Smooth muscle cell of the coronary artery (primary cell): ENCODE measurements at places on chromosomes 16 and 17. TPM values are rescaled to one million over a fixed set of nuclear protein-coding genes. Genes with fewer than 3 reads are reported as not detected.

The UNK gene
- total RNA-seq: 9.6 and 10.4 TPM in 2 replicates

The BCL7C gene
- 16.7 and 35.9 TPM in 2 replicates for total RNA-seq

The COA3 gene
- 61.5 and 63.4 TPM in 2 replicates for total RNA-seq

The DHRS7C gene
- total RNA-seq: not detected in 2 replicates

The ITGAD gene
- not detected in 2 replicates for total RNA-seq

The KCTD19 gene
- total RNA-seq: not detected in 2 replicates

The AKAP1 gene
- total RNA-seq: 11.5 and 21.5 TPM in 2 replicates

The LGALS9 gene
- total RNA-seq: 1.5 and 3.0 TPM in 2 replicates

The FNDC8 gene
- not detected in 2 replicates for total RNA-seq

The RAMP2 gene
- 0.30 TPM in 1 of 2 replicates, not detected in the other for total RNA-seq

The SKAP1 gene
- not detected in 2 replicates for total RNA-seq

The APOH gene
- not detected in 2 replicates for total RNA-seq

The TBC1D3C gene
- not detected in 2 replicates for total RNA-seq

The IL34 gene
- 5.2 and 8.4 TPM in 2 replicates for total RNA-seq

The TEX14 gene
- 0.08 TPM in 1 of 2 replicates, not detected in the other for total RNA-seq

The SMPD3 gene
- total RNA-seq: not detected in 2 replicates

The TEKT1 gene
- not detected in 2 replicates for total RNA-seq

The ULK2 gene
- total RNA-seq: 22.9 and 42.8 TPM in 2 replicates

The SNX20 gene
- total RNA-seq: not detected in 2 replicates

The ABCC6 gene
- 0.30 and 0.47 TPM in 2 replicates for total RNA-seq

The KRT40 gene
- not detected in 2 replicates for total RNA-seq

The CSH2 gene
- total RNA-seq: not detected in 2 replicates

The DPEP2 gene
- not detected in 2 replicates for total RNA-seq

The NPW gene
- total RNA-seq: 0.23 and 0.60 TPM in 2 replicates

The CCL15 gene
- total RNA-seq: not detected in 2 replicates

The ZNHIT3 gene
- 24.5 and 31.7 TPM in 2 replicates for total RNA-seq

The SMIM22 gene
- total RNA-seq: not detected in 2 replicates

The MYCBPAP gene
- 0.15 and 4.1 TPM in 2 replicates for total RNA-seq

The GGA2 gene
- total RNA-seq: 18.8 and 19.3 TPM in 2 replicates

The C16orf74 gene
- total RNA-seq: 0.82 and 6.0 TPM in 2 replicates

The CPSF4L gene
- total RNA-seq: not detected in 2 replicates

The OR2C1 gene
- 0.08 and 0.23 TPM in 2 replicates for total RNA-seq

The GNG13 gene
- not detected in 2 replicates for total RNA-seq

The GALK1 gene
- total RNA-seq: 47.5 and 59.7 TPM in 2 replicates

The CRHR1 gene
- total RNA-seq: not detected in 2 replicates

The CANT1 gene
- 25.6 and 43.4 TPM in 2 replicates for total RNA-seq

The TMEM235 gene
- not detected in 2 replicates for total RNA-seq

The CDH3 gene
- total RNA-seq: under 0.01 and 0.15 TPM in 2 replicates

The KCNH4 gene
- total RNA-seq: 0.12 TPM in 1 of 2 replicates, not detected in the other

The NAGS gene
- total RNA-seq: 0.59 and 0.98 TPM in 2 replicates

The WNK4 gene
- total RNA-seq: 0.12 and 1.6 TPM in 2 replicates

The CAPNS2 gene
- 0.12 and 0.75 TPM in 2 replicates for total RNA-seq

The SHCBP1 gene
- 0.94 and 8.3 TPM in 2 replicates for total RNA-seq

The TBKBP1 gene
- total RNA-seq: 4.6 and 5.5 TPM in 2 replicates

The ITGAL gene
- total RNA-seq: under 0.01 TPM in 1 of 2 replicates, not detected in the other

The EFNB3 gene
- 0.47 and 1.4 TPM in 2 replicates for total RNA-seq

The TP53TG3D gene
- total RNA-seq: 0.12 and 0.15 TPM in 2 replicates

The NPIPA2 gene
- total RNA-seq: 0.70 TPM in 1 of 2 replicates, not detected in the other

The INCA1 gene
- total RNA-seq: 0.30 and 1.1 TPM in 2 replicates

The ADAM11 gene
- 0.23 and 1.4 TPM in 2 replicates for total RNA-seq
